ENCODE measurements at places on chromosomes 3 and 15. TPM values are rescaled to one million over a fixed set of nuclear protein-coding genes. Genes with fewer than 3 reads are reported as not detected.

GPR62 gene
- total RNA-seq = not detected

LMAN1L gene
- total RNA-seq = 4.3 TPM

DNA sequence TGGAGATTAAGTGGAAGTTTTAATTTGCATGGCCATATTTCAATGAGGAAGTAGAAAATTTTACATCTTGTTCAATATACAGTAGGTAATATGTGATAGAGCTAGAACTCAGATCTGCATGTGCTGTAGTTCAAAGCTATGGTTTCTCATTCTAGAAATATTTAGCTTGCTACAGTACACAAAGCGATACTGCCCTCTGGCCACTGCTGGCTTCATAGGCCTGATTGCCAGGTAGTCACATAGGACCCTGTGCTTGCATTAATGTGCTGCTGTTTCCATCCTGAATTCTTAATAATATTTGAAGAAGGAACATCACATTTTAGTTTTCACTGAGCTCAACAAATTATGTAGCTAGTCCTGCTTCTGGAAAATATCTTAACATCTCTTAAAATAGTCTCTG is 87.0 kb downstream of the PLSCR2 start:
- peaks cover 4% of the 10 kb centered on the region for H3K27me3 ChIP-seq
- no peak for DNase-seq
- no peaks in the 10 kb centered on the region for H3K4me1 ChIP-seq

GRCh38 chr15:60486742-60487141 is 7.8 kb upstream of the ICE2 start:
- no peak overlapping the region for H3K4me3 ChIP-seq
- no peaks in the 10 kb centered on the region for H3K36me3 ChIP-seq
- H3K27ac ChIP-seq = no peak overlapping the region
- DNase-seq = no peak

- no peaks in the 10 kb centered on the region for H3K4me1 ChIP-seq
- H3K36me3 ChIP-seq = no peaks in the 10 kb centered on the region
- no peak for DNase-seq
- H3K4me3 ChIP-seq = no peak overlapping the region
Measured at GRCh38 chr3:124512881-124513609, 217.2 kb upstream of the UMPS start.

GRCh38 chr15:67480741-67481140 is 40.2 kb upstream of the C15orf61 start:
- H3K27me3 ChIP-seq = no peaks in the 10 kb centered on the region
- H3K4me1 ChIP-seq = no peaks in the 10 kb centered on the region
- no peaks in the 10 kb centered on the region for H3K36me3 ChIP-seq
- no peak for DNase-seq

DNA sequence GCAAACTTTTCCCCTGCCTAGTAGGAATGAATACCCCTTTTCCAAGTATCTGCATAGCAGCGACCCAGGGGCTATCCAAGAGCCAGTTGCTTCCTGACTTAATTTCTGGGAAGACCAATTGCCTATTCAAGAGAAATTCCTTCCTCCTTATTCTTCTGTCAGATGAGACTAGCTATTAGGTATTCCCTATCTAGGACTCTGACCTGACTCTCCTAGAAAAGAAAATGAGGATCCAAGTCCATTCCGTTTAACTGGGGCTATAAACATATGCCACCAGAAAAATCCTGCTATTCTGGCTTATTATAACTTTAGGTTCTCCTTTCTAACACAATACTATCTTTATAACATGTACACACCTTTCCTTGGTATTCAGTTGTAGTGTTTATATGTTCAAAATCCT is 1.7 kb downstream of the HHLA2 start:
- H3K27me3 ChIP-seq = no peaks in the 10 kb centered on the region
- no peak overlapping the region for H3K27ac ChIP-seq
- DNase-seq = no peak
- no peak overlapping the region for H3K4me3 ChIP-seq

GRCh38 chr3:38549486-38549885 is 53.3 kb downstream of the EXOG start:
- no peaks in the 10 kb centered on the region for H3K27me3 ChIP-seq
- no peak overlapping the region for H3K4me3 ChIP-seq
- DNase-seq = no peak

- H3K27me3 ChIP-seq = no peaks in the 10 kb centered on the region
- no peaks in the 10 kb centered on the region for H3K36me3 ChIP-seq
- DNase-seq = no peak
- H3K4me3 ChIP-seq = no peak overlapping the region
- no peak overlapping the region for H3K27ac ChIP-seq
Measured at GRCh38 chr3:72977060-72977808, 19.4 kb upstream of the PPP4R2 start.

DNA sequence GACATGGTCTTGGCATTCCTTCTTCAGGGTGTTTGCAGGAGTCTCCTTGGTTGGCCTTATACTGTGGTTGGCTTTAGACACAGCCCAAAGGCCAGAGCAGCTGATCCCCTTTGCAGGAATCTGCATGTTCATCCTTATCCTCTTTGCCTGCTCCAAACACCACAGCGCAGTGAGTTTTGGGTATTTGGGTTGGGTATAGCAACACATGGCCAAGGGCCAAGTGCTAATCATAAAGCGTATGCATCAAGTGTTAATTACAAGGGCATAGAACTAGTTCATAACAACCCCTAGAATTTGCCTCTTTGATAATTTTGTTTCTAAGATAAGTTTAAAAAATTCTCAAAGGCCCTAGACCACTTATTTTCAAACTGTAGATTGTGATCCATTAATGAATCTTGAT is 11.8 kb downstream of the SLC28A2 start:
- no peaks in the 10 kb centered on the region for H3K4me1 ChIP-seq
- H3K36me3 ChIP-seq = no peaks in the 10 kb centered on the region
- no peak overlapping the region for H3K4me3 ChIP-seq
- no peak overlapping the region for H3K27ac ChIP-seq

DNA sequence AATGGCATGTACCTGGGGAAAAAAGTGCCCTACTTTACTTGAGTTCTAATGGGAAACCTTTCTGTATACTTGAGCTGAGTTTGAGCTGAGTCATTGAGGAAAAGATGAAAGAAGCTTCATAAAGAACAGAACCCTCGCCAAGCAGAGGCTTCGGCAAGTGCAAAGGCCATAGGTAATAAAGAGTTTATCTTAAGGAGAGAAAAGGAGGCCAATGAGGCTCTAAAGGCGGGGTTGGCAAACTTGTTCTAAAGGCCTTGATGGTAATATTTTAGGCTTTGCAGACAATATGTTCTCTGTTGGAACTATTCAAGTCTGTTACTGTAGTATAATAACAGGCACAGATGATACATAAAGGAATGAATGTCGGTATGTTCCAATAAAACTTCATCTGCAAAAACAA is 17.6 kb upstream of the TRAT1 start:
- H3K27me3 ChIP-seq = no peaks in the 10 kb centered on the region
- no peaks in the 10 kb centered on the region for H3K36me3 ChIP-seq
